ENCODE measurements at places on chromosomes 1 and 21. TPM values are rescaled to one million over a fixed set of nuclear protein-coding genes. Genes with fewer than 3 reads are reported as not detected.

BSND gene
- total RNA-seq = not detected

CFHR2 gene
- not detected for total RNA-seq

S100A3 gene
- total RNA-seq = 115 TPM

AMY1B gene
- total RNA-seq = not detected

SOX13 gene
- total RNA-seq = 20.9 TPM

LEMD1 gene
- total RNA-seq = not detected

KCNH1 gene
- total RNA-seq = 2.1 TPM

CLSTN1 gene
- total RNA-seq = 69.1 TPM

TAS1R1 gene
- total RNA-seq = not detected

SDC3 gene
- 8.7 TPM for total RNA-seq

CTH gene
- total RNA-seq = 1.5 TPM

KCNE2 gene
- not detected for total RNA-seq

CRTC2 gene
- total RNA-seq = 35.8 TPM

ANKRD34A gene
- total RNA-seq = 0.20 TPM

ANKRD65 gene
- 0.14 TPM for total RNA-seq

LPAR3 gene
- total RNA-seq = 0.37 TPM

SLAMF6 gene
- not detected for total RNA-seq

All from A549 treated with Hydrocortisone at 1 μM for 4 hours (cell line).